ENCODE measurements at places on chromosomes 13 and 19.

GRCh38 chr19:53892981-53893325, 11.0 kb downstream of the PRKCG start:
- no peak for ATAC-seq

GRCh38 chr19:43607238-43608205, 4.4 kb upstream of the SRRM5 start:
- ATAC-seq, result no peak

DNA sequence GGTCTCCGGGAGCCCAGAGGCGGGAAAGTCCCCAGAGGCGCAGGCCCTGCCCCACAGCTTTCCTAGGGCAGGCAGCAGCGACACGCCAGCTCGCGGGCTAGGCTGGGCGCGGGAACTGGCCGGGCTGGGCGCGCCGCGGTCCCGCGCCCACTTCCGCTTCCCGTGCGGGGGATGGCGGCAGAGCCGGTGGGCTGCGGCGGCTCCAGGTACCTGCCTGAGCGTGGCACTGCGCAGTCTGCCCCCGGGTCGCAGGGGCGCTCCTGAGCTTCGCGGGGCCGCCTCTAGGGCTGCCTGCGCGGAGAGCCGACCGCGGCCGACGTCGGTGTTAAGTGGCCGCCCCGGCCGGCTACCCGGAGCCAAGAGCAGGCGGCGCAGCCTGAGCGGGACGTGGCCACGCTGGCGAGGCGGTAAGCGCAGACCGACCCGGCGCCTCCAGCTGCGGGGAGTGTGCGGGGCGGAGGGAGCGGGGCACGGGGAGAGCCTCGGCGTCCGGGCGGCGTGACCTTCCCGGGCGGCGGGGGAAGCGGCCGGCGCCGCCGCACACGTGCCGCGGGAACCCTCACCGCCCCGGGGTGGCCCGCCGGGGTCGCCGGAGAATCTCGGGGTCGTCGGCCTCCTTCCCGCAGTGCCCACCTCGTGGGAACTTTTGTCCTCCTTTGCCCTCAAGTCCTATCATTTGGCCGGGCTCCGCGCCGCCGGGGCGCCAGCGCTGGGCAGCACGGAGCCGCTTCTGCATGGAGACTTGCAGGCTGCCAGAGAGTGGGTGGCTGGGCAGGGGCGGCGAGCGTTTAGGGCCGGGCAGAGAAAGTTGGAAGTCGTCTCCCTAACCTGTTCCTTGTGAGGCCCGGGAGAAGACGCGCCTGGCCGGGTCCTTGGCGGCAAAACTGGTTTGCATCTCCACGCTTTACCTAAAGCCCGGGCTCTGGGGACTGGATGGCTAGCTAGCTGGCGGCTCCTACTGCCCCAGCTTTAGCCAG, 31.4 kb upstream of the MPHOSPH8 start:
- peak; percentile 60 for ATAC-seq

- ATAC-seq, result no peak
Observed at GRCh38 chr13:73365252-73365651, 306.4 kb downstream of the KLF5 start.

GRCh38 chr19:49887037-49887664, 9.5 kb downstream of the IL4I1 start:
- ATAC-seq, result no peak

DNA sequence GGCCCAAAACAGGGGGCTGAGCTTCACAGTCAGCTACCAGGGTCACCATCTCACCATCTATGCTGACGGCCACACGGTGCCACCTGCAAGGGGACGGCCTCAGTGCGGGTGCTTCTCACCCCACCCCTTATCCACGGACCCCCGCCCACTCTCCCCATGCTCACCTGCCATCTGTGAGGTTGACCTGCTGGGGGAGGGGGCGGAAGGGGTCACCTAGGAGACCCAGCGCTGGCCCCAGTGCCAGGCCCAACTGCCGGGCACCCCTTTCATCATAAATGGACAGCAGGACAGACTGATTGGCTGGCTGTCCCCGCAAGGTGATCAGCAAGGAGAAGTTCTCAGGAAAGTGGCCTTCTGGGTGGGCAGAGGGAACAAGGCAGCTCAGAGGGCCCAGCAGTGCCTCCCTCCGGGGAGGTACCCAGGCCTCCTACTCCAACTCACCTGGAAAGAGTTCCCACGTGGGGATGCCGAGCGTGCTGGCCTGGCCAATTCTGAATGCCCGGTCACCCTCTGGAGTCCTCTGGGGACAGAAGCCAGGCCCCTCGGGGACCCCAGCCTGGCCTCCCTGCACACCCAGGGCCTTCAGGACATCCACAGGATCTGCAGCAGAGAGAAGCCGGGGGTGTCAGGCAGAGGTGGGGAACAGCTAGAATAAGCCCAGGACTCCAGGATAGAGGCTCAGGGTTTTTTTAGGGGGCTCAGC, 4.5 kb downstream of the COL5A3 start:
- ATAC-seq, result no peak

DNA sequence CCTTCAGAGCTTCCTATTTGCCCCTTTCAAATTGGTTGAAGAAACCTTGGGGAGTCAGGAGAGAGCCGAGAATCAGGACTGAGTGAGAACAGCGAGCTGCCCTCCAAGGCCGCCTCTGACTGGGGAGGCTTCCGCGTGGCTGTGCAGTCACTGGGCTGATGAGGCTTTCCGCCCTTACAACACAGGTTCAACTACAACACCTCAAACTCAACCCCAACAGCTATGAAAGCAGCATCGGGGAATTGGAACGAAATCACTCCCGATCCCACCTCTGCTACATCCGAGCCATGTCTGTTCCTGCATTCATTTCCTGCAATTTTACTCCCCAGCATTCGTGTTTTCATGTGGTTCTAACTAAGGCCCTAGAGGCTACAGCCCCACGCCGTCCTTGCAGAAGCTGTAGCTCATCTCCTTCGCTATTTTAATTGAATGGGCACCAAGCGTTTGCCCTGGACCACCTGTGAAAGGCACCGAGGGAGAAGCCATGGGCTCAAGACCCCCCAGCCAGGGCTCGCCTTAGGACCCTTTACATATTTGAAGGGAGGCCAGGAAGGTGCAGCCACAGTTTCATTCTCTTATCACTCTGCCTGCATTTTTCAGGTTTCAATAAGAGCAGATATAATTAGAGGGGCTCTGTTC, 12.3 kb upstream of the RASA3 start:
- ATAC-seq, result no peak

GRCh38 chr19:7545300-7545699, 9.8 kb downstream of the PNPLA6 start:
- ATAC-seq, result no peak

DNA sequence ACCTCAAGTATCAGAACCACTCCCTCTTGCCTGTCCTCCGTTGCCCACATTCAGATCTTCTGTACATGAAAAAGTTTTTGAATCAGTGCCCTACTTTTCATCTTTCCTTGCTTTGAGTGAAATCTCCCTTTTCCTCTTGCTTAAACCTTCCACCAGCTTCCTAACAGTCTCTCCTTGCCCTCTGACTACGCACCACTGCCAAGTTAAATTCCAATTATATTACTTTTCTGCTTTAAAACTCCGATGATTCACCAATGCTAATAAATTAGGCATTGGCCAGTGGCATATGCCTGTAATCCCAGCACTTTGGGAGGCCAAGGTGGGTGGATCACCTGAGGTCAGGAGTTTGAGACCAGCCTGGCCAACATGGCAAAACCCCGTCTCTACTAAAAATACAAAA, 30.7 kb upstream of the RFXAP start:
- ATAC-seq, result no peak

DNA sequence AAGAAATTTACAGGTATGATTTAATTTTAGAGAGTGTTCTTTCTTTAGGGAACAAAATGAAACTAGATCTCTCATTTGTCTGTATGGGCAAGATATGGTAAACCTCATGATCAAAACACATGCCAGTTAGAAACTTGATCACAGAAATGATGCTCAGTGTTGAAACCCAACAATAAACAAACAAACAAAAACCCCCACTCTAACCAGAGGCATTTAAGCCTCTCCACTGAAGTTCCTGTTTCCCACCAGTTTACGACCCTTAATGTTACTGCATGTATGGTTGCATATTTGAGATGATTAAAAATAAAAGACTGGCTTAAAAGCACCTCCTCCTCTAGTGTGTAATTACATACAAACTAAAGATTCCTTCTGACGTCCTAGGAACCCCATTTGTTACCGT, 293.3 kb upstream of the MAB21L1 start:
- no peak for ATAC-seq

GRCh38 chr13:110128546-110128945, 178.4 kb downstream of the COL4A1 start:
- no peak for ATAC-seq

GRCh38 chr19:28705008-28705407, 507.9 kb downstream of the UQCRFS1 start:
- no peak for ATAC-seq

DNA sequence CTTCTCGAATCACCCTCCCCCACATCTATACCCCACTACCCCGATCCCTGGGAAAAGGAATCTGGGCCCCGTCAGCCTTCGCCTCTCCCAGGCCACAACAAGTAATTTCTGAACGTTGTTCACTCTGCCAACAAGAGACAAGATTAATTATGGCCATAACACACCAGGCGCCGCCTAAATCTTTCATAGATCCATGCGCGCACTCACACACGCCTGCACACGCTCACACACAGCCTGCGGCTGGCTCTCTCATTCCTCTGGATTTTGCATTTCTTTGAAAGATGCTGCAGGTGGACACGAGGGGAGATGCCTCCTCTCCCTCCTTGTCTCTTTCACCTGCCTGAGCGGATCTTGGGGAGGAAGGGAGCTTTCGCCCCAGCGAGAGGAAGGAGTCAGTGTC, 17.1 kb downstream of the ZNRF4 start:
- ATAC-seq, result no peak

- no peak for ATAC-seq
Observed at GRCh38 chr19:29535984-29536508, 10.3 kb downstream of the VSTM2B start.

- ATAC-seq, result no peak
Observed at GRCh38 chr13:97413694-97414093, 20.3 kb upstream of the RAP2A start.

DNA sequence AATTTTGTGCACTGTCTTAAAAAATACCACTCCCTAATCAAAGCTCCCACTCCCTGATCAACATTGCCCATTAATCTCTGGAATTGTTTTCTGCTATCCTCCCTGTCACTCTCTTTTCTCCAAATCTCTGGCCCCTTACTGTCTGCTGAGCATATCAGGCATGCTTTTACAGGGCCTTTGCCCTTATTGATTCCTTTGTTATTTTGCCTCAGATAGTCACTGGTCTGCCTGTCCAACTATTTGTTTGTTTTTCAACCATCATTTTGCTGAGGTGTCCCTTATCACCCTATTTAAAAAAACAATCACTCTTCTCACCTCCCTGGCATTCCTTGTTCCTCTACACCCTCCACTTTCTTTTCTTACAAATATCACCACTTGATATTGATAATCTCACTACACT, 153.0 kb downstream of the PCDH9 start:
- no peak for ATAC-seq

GRCh38 chr13:36513266-36513665, 81.0 kb downstream of the CCNA1 start:
- ATAC-seq, result no peak

DNA sequence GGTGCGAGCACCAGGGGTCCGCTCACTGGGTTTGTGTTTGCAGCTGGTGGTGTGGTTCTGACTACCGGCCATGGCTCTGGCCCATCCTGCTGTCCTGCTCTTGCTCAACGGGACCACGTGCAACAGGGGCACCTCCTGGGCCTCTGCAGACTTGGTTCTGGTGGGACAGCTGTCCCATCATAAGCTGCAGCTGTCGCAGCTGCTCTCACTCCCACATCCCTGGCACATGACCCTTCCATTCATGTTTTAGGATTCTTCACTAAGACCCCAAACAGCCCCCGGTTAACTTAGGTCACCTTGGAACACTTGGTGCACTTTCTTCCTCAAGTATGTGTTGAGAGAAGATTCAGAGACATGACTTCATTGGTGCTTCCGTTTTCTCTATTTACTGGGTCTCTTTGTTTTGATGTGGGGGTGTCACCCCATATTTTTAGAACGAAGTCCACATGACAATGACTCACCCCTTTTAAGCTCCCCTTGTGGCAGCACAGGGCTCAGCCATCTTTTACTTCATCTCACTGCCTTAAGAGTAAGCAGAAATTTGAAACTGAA, 68.4 kb upstream of the ARHGEF7 start:
- ATAC-seq, result peak; percentile 26

DNA sequence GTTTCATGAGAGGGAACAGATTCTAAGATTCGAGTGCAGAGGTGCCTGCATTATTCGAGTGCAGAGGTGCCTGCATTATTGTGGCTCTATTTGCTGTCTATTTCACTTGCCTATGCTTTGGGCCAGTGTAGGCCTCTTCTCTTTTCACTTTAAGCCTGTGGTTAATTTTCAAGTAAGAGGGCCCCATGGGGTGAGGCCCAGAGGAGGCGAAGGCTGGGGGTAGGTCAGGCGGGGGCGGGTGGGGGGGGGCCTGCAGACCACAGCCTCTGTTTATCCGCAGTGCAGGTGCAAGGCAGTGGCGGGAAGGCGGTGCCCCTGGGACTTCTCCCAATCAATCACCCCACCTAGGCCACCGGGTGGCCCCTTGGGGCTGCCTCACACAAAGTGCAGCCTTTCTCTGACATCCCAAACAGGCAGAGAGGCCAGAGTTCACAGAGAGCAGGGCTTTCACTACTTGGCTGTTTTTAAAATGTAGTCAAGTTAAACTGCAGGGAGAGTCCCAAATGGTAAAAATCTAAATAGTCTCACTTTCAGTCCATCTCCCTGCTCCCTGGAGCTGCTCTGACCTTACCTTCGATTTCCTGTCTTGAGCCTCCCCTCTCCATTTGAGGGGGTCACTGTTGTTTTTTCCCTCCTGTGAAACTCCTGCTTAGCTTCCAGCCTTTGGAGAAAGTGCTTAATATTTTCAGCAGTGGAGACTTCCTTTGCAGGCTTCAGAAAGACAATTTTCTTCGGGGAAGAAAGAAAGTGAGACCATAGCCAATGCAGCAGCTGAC, 249.0 kb downstream of the DLEU7 start:
- no peak for ATAC-seq

DNA sequence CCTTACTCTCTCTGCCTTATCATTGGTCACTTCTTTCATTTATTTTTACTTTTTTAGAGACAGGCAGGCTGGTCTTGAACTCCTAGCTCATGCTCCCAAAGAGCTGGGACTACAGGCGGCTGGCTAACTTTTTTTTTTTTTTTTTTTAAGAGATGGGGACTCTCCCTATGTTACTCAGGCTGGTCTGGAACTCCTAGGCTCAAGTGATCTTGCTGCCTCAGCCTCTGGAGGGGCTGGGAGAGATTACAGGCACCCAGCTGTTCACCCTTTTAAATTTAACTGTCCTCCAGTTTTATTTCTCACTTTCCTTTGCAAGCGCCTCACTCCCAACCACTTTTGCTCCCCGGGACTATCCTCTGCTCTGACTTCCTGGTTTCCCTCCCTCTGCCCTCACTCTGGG, 5.6 kb upstream of the CLDN10 start:
- ATAC-seq, result no peak

GRCh38 chr13:23901365-23901764, 4.1 kb upstream of the C1QTNF9B start:
- ATAC-seq, result no peak

DNA sequence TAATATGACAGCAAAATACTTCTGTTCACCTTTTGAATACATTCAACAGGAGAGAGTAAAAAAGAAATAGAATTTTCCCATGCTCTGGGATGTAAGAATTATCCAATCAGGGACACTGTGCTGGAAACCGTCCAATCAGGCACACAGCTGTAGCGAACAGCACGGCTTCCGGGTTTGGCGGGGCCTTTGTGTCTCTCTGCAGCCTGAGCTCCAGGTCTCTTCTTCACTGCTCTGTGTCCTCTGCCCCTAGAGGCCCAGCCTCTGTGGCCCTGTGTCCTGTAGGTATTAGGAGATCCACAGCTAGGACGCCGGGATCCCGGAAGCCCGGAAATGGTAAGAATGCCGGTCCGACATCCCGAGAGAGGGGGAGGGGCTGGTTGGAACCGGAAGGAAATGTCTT, 92.7 kb downstream of the ZNF737 start:
- no peak for ATAC-seq

- no peak for ATAC-seq
Observed at GRCh38 chr13:73194310-73194709, 135.5 kb downstream of the KLF5 start.
